Osteoblast (primary cell): ENCODE measurements at places on chromosomes 12 and 14. TPM values are rescaled to one million over a fixed set of nuclear protein-coding genes. Genes with fewer than 3 reads are reported as not detected.

- H3K36me3 ChIP-seq = no peaks in the 10 kb centered on the region
- H3K27ac ChIP-seq = no peak overlapping the region
- H3K4me3 ChIP-seq = no peak overlapping the region
- no peak for DNase-seq
- H3K27me3 ChIP-seq = no peaks in the 10 kb centered on the region
- peaks cover 6% of the 10 kb centered on the region for H3K4me1 ChIP-seq
These were observed 113.0 kb downstream of the DYRK2 start for GRCh38 chr12:67761566-67761965.

DNA sequence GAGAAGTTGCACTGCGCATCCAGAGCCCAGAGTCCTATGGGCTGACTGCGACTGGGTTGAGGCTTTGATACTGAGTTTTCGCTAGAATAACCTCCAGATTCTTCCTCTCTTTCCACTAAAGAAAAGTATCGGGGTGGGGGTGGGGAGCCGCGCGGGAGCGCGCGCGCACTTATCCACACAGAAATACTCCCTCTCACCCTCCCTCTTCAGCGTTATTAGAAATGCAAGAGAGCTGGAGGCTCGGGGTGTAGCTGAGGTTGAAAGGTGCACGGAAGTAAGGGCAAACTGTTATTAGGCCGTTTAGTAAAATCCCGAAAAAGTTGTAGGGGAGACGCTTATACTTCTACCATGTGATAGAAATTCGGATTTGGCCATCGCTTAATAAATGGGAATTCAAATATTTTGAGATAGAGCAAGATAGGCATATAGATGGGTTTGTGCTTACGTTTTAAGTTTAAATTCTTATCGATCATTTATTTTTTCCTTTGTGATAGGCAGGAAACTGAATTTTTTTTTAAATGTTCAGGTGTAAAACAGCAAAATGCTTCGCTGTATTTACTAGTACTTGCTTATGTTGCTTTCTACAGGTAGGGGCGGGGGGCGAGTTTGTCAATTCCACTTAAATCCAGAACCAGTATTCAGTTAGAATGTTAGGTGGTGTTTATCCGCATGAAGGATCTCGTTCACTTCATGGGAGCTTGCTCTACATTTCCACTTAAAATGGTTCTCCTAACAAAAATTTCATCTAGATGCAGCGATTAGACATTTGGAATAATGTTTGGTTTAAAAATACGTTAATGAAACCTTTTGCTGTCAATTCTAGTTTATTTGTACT lies 1.1 kb downstream of the ARHGAP5 start:
- peaks cover 18% of the 10 kb centered on the region for H3K4me1 ChIP-seq
- no peaks in the 10 kb centered on the region for H3K36me3 ChIP-seq
- peak overlapping the region; percentile 94 for H3K4me3 ChIP-seq
- peak overlapping the region; percentile 85 for H3K27ac ChIP-seq
- no peak for DNase-seq

Gene ANKRD33
- not detected in 2 replicates for total RNA-seq

DNA sequence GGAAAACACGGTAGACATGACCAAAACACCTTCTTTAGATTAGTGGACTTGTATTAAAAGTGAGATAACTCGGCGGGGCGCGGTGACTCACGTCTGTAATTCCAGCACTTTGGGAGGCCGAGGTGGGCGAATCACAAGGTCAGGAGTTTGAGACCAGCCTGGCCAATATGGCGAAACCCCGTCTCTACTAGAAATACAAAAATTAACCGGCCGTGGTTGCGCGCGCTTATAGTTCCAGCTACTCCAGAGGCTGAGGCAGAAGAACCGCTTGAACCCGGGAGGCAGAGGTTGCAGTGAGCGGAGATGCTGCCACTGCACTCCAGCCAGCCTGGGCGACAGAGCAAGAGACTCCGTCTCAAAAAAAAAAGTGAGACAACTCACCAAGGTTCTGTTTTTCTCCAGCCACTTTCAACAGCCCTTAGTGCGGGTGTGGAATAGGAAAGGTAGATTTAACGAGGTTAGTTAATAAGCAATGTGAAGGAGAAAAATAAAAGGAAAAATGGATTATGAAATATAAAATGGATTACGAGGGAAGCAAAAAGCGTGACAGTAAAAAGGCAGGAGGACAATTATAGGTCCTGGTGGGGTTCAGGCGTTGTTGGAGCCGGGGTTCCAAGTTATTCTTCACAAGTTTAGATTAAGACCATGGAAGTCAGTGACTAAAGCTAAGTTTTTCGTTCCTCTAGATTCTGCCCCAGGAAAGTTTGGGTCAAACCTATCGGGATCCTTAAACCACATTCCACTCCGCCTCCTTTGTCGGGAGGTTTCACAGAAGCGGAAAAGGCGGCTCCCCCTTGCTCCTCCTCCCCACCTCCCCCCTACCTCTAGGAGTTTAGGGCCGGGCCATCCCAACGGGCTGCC lies 534 bp downstream of the PPP2R3C start:
- peak; percentile 92 for DNase-seq
- no peaks in the 10 kb centered on the region for H3K36me3 ChIP-seq
- peaks cover 16% of the 10 kb centered on the region for H3K4me1 ChIP-seq
- H3K27me3 ChIP-seq = no peaks in the 10 kb centered on the region
- peak overlapping the region; percentile 84 for H3K4me3 ChIP-seq
